ENCODE measurements at places on chromosomes 7 and 10.

- DNase-seq = no peak
Observed at GRCh38 chr10:79479283-79479909, 32.9 kb upstream of the EIF5AL1 start.

DNA sequence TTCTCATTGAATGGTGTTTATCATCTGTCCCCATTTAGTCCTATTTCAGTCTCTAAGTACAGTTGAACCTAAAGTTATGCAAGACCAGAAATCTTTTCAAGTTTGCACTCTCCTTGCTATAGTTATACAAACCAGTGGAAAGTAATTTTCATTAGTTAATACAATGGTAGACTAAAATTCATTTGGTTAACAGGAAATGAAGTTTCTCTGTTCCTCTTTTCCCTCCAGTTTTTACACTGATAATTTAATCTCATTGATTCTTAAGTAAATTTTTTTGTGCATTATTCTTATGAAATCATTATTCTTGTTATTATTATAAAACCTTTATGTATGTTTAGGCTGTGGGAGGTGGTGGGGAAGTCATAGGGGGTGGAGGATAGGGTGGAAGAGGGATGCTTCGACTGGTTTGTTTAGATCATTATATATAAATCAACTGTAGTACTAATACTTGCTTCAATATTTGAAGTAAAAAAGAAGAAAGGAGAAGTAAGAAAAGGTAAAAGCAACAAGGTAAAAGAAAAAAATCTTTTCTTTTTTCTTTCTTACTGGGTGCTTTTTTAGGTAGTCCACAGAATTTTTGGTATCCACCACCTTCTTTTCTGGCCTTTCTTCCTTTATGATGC, 104.1 kb downstream of the GPR85 start:
- DNase-seq = no peak

GRCh38 chr7:95476904-95477594, 8.7 kb upstream of the ASB4 start:
- peak; percentile 77 for DNase-seq

GRCh38 chr7:39987641-39988347, 37.7 kb downstream of the CDK13 start:
- DNase-seq = no peak

DNA sequence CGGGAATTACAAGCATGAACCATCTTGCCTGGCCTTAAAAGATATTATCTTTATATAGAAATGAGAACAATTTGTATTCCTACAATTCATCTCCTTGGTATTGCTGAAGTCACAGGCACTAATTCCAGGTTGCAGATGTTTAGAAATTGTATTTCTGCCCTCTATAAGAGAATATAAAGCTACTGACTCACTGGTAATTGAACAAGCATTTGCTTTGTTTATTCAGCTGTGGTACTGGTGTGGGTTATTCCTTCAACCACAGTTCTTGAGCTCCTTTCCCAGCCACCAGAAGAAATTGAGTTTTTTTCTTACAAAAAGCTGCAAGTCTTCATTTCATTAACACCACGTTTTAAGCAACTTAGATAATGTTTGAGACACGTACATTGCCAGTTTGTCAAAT, 29.0 kb upstream of the MPP7 start:
- DNase-seq = no peak

DNA sequence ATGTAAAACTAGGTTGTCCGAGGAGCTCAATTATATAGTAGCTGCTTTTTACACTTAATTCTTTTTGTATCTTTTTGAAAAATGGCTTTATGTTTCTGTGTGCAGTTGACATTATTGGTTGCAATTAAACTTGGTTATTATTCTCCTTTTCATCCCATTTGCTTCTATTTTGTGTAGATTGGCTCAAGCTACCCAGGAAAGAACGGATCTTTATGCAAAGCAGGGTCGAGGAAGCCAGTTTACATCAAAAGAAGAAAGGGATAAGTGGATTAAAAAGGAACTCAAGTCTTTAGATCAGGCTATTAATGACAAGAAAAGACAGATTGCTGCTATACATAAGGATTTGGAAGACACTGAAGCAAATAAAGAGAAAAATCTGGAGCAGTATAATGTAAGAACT, 16.5 kb downstream of the SMC3 start:
- no peak for DNase-seq

DNA sequence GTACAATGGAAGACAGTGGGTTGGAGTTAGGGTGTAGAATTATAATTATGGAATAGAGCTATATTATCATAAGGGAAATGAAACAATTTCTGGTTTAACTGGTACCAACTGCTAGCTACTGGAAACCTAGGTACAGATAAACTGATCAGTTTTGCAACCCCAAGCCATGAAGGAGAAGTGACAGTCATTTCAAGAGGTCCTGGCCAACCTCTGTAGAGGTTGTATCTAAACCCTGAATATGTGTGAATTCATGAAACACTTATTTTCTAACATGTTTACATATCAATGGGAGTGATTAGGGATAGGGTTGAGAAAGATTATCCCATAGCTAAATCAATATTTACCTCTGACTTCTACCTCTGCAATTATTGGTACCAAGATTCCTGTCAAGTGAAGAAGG, 29.9 kb upstream of the CC2D2B start:
- no peak for DNase-seq

DNA sequence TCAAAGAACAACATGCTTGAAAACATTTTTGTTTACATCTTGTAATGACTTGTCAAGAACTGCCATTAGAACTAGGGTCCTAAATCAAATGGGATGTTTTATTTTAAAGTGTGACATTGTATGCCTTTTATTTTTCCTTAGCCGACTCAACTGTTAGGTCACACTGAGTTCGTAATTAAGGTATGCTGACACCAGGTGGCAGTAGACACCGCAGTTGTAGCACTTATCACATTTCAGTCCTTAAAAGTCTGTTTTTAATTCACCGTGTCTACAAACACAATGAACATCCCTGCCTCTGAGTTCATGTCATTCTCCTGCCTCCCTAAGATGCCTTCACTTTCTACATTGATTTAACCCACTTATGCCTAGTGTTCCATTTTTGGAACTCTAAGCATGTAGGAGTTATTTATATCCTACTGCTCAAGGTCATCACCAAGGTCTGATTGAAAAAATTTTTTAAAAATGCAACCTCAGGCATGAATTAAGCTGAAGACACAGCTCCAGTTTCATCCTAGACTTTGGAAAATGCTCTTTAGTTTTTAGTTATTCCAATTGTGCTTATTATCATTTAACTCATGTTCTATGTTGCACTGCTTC, 186.1 kb downstream of the BMPER start:
- DNase-seq = peak; percentile 21

- DNase-seq = no peak
Observed at GRCh38 chr10:69673521-69673920, 43.5 kb downstream of the FAM241B start.

DNA sequence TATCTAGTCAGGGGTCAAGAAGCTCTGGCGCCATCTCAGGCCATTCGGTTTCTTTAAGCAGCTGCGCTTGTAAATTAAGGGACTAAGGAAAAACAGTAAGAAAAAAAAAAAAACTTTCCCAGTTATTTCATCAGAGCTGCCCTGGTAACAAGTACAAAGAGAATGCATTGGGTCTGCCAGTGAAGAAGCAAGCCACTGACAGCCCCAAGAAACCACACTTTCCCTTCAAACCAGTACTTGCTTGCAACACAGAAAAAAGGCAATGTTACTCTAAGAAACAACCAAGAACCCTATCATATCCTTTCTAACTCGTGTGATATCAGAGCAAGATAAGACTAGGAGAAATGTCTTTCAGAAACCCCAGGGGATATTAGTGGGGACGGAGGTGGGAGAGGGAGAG, 40.6 kb upstream of the AOAH start:
- DNase-seq = no peak

DNA sequence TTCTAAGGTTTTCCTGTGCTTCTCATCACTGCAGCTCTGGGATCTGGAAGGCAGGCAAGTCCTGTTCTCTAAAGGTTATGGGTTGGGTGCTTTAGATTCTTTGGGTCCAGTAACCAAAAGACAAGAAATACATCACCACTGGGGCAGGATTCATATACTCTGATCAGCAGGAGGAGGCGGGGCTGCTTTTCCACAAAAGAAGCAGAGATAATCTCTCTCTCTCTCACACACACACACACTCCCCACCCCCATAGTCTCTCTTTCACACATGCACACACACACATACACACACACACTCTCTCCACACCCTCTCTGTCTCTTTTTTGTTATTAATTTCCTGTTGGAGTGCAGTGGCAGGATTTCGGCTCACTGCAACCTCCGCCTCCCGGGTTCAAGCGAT, 13.0 kb upstream of the ACBD5 start:
- DNase-seq = no peak

DNA sequence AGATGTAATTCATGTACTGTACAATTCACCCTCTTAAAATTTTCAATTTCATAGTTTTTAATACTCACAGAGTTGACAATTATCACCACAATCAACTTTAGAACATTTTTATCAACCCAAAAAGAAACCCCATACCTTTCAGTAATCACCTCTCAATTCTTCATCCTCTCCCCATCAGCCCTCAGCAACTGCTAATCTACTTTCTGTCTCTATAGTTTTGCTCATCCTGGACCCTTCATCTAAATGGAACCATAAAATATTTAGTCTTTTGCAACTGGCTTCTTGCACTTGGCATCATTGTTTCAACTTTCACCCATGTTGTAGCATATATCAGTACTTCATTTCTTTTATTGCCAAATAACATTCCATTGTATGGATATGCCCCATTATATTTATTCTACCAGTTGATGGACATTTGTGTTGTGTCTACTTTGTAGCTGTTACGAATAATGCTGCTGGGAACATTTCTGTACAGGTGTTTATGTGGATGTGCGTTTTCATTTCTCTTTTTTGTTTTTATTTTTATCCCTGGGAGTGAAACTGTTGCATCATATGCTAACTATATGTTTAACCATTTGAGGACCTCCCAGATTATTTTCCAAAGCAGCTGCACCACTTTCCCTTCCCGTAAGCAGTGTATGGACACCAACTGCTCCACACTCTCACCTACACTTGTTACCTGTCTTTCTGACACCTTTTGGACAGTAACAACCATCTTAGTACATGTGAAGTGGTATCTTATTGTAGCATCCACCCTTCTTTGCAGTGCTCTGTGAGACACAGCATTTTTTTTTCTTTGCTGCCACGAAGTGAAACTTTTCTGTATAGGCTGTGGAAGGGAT, 65.4 kb upstream of the APBB1IP start:
- DNase-seq = no peak

GRCh38 chr7:84495128-84495527, 300.5 kb upstream of the SEMA3A start:
- no peak for DNase-seq

GRCh38 chr7:47710201-47710935, 128.5 kb upstream of the TNS3 start:
- DNase-seq = no peak

DNA sequence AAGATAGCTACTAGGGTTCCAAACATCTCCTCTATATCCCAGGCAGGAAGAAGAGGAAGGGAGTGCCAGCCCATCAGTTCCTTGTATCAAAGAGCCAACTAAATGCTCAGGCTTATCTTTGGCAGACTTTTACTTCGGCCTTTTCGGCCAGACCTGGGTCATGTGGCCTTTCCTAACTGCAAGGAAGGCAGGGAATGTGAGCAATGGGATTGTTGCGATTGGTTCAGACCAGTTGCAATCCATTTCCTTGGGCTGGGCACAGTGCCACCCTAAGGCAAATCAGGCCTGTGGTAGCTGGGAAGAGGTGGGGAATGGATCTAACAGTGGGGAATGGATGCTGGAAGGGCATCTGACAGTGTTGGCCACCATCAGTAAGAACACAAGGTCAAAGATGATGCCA, 109.9 kb downstream of the RPS24 start:
- no peak for DNase-seq

DNA sequence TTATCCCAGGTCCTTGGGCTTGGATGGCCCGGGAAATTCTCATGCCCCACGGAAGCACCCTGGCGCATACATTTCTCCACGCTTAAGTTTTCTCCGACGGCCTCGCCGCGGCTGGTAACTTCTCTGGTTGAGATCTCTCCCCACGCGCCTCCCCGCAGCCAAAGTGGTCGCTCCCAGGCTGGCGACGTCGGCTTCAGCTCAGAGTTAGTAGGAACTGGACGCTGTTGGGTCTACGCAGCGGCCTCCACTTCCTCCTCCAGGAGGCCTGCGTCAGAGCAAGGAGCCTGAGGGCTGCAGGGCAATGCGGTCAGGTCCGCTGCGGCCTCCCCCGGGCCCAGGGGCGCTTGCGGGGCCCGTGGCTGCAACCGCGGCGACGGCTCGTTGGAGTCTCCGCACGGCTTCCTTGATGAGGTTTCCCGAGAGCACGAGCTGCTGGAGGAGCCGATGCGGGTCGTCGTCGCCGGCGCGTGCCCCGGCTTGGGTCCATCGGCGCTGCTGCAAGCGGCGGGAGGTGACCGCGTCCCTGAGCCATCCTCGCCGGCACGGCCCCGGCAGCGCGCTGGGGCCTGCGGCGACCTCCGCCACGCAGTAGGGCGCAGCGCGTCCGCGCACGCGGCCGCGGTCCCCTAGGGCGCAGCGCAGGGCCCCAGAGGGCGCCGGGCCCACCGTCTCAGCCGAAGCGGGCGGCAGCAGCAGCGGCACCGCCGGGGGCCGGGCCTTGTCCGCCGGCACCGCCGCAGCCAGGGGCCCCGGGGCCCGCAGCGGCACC, 744 bp downstream of the FRAT2 start:
- DNase-seq = no peak

- no peak for DNase-seq
Observed at GRCh38 chr7:40457776-40458480, 323.1 kb downstream of the SUGCT start.

DNA sequence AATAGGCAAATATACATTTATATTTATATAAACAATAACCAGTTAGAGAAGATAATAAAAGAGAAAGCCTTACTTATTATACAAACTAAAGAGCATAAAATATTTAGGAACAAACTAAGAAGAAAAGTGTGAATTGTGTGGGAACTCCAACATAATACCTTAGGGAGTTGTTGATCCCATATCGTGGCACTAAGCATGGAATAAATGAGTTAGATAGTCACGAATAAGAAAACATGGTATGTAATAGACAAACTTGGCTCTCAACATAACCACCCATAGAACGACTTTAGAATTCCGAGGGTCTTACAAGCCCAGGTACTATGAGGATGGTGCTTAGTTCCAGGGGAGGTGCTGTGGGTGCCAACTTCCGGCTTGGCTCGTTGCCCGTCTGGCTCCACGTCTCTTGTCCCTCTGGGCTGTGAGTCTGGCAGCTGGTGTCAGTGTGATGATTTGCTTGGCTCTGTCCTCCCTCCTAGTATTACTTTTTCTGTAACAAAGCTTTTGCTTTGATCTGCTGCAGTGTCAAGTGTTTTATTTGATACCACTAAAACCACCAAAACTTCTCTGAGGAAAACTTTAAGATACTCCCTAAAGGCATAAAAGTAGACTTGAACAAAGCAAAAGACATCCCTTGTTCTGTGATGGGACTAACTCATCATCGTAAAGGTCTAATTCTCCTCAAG, 9.5 kb upstream of the RBM20 start:
- DNase-seq = peak; percentile 77

- no peak for DNase-seq
Observed at GRCh38 chr7:119392-120163, 72.8 kb upstream of the FAM20C start.

GRCh38 chr7:115368998-115369397, 447.1 kb downstream of the MDFIC start:
- no peak for DNase-seq

All from DMS153 (cell line).